ENCODE measurements at places on chromosomes 7 and 10.

DNA sequence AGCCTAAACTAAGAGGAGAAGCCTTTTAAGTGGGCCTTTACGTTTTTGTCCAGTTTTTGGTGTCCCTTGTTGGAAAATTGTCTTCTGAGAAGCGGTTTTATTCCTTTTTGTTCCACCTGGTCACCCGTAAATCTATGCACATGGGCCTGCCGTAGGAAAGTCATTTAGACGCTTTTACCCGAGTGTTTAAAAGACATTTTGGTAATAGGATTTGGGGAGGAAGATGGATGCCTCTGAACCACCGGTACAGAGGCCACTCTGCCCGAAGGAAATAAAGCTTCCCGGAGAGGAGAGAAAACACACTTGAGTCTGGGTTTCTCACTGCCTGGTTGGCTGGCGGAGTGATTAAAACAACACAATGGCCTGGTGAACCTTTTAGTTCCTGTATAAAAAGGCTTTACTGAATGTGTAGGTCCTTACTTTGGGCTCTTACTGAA is 760 bp downstream of the THNSL1 start:
- DNase-seq = peak; percentile 16

DNA sequence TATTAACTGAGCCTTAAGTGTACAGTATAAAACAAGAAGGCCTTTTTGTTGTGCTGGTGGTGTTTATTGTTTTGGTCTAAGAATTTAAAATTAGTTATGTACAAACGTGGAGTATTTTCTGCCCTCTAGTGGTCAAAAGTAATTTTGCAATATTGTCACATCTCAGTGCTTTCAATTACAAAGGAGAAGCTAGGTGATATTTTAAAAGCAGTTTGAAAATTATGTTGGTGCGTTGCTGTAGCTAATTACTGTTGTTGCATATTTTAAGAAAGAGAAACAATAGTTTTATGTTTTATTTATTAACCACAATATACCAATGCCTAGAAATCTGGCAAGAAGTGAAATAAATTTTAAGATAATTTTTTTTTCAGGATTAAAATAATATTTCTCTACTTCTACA is 11.4 kb downstream of the NPVF start:
- no peak for DNase-seq

DNA sequence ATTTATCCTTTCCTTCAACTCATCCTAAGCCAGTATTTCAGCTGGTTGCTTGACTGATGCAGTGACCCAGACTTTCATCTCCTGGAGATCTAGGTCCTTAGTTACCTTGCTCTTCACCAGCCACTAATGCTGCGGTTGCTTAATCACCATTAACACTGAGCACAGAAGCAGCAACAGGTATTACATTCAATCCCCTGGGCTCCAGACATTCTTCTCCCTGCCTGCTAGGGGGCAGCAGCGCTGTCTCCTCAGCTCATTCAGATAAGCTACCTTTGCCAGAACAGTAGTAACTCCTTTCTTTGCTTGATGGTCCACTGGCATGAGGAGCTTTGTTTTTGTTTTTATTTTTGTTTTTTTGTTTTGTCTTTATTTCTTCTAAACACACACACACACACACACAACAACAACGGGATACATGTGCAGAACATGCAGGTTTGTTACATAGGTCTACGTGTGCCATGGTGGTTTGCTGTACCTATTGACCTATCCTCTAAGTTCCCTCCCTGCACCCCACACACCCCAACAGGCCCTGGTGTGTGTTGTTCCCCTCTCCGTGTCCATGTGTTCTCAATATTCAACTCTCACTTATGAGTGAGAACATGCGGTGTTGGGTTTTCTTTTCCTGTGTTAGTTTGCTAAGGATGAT is 1043.2 kb upstream of the C7orf33 start:
- DNase-seq = peak; percentile 61

DNA sequence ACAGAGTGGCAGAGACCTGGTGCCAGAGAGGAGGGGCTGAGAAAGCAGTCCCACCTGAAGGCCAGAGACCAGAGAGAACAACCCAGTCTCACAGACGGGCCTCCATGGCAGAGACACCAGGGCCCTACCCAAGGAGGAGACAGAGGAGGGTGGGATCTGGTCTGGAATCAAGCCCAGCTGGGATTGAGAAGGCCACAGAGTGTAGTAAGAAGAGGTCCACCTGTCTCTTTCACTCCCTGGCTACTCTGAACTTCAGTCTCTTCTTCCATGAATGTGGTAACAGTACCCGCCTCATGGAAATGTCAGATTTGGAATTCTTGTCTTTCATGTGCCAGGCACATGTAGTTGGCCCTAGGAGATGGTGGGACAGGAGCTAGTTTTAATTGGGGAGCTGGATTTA is 55.6 kb downstream of the CLIP2 start:
- no peak for DNase-seq

GRCh38 chr10:15091418-15091817 is 2.8 kb upstream of the ACBD7 start:
- DNase-seq = no peak

- DNase-seq = no peak
These were observed 55.8 kb downstream of the CDHR3 start for GRCh38 chr7:106018566-106019469.

GRCh38 chr7:35316549-35316948 is 62.6 kb upstream of the TBX20 start:
- no peak for DNase-seq

DNA sequence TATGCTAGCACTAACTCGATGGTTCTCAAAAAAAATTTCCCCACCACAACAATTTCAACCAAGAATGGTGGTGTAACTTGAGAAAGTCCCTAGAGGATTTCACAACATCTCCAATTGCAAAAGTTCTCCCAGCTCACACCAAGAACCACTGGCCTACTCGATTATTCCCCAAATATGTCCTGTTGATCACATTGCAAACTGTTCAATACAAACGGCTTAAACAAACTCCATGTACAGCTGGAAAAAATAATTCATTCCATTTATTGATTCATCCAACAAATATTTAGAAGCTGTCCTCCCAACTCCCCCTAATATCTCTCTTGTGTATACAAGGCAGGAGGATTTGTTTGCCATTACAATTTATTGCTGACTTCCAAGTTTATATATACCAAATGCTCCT is 19.1 kb downstream of the TMEM176B start:
- DNase-seq = no peak

GRCh38 chr10:107280293-107280692 is 115.8 kb upstream of the SORCS1 start:
- no peak for DNase-seq

- DNase-seq = no peak
These were observed 44.9 kb upstream of the SVOPL start for GRCh38 chr7:138746073-138746472.

DNA sequence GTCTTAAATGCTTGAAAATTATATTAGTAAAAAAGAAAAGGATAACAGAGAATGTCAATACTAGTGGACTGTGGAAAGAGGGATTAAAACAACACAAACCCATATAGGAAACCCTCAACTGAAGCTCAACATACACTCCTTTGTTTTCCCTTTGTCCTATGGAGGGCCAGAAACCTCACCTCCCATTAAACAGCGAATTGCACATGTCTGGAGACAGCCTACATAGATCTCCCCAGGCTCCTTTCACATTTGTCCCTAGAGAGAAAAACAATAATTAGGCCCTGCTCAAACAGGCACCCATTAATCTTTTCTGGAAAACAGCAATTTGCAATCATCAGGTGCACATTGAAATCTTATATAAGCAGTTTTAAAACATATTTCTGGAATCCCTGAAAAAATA is 87.6 kb upstream of the SEMA3D start:
- DNase-seq = no peak

DNA sequence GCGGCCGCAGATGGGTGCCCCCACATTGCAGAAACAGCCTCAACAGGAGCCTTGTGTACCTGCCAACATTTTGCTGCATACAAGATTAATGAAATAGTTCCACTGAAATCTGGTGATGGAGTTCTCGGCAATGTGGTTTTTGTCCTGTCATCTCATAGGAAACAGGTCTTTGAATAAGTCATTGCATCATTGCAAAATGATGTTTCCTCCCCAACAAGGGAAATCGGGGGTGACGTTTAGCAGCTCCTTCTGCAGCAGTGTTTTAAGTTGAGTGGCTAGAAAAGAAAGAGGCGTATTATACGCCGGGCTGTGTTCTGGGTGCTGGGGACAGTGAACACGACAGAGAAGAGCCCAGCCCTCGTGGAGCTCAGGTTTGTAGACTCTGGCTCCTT is 177.0 kb downstream of the PRKAG2 start:
- no peak for DNase-seq

GRCh38 chr10:130427216-130427722 is 291.1 kb downstream of the GLRX3 start:
- peak; percentile 3 for DNase-seq

GRCh38 chr7:70153933-70154332 is 555.7 kb downstream of the AUTS2 start:
- DNase-seq = no peak

- DNase-seq = no peak
These were observed 13.8 kb downstream of the VIPR2 start for GRCh38 chr7:159130820-159131219.

DNA sequence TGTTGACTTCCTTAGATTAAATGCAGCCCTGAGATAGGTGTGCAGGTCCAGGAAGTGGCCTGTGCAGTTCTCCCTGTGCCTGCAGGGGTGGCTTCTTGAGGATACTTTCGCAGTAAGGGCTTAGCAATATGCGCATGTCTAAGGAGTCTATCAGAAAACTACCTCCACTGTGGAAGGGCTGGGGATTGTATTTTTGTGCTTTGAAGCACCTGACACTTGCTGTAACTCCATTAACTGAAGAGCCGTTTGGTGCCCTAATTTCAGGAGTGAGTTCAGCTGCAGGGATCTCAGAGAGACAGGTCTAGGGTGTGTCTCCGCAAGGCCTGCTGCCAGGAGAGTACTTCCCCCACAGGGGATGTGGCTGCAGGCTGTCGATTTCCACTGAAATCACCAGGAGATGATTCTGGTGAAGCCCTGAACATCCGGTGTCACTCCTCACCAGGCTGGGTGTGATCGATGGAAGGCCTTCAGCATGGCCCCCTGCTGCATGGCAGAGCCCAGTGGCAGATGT is 35.5 kb downstream of the IKZF1 start:
- DNase-seq = no peak

DNA sequence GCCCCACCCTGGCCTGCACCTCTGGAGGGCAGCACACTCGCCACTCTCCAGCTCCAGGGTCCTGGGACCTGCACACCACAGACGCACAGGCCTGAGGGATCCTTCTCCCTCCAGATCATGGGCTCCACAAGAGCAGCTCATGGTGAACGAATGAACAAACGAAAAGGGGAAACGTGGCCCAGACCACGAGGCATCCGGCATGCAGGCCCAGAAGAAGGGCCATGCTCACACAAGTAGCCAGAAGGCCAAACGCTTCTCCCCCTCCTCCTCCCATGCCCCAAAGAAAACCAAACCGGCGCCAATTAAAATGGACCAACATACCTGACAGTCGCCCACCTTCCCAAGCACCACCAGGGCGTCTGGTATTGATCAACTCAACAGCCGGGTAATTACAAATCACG is 30.4 kb downstream of the MAD1L1 start:
- no peak for DNase-seq

DNA sequence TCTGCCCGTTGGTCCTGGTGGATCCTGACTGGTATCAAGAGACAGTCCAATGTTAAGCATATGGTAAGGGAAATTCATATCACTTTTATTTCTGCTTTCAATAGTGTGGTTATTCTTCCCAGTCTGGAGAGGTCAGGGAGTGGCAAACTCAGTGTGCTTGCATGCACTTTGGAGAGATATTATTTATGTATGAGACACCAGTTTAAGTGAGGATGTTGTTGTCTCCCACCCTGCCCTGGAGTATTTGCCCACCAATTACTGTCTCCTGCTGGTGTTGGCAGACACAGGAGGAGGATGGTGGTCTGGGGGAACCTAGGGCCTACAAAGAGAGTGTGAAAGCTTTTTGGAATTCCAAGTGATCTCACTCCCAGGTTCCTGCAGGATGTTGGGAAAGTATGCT is 59.7 kb downstream of the OR13A1 start:
- no peak for DNase-seq

DNA sequence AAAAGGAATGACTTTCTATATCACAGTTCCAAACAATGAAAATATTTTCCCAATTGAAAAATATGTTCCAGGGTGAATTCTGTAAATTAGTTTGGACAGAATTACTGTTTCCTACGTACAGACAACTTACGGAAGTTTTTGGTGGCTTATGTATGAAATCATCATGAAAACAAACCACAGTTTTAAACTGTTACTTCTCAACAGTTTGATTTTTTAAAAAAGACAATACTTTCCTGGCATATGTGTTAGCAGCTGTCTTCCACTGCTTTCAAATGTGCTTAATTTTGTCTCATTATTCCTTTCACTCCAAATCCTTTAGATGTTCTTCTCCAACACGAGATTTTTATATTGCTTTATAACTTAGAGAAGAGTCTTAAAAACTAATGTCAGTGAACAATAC is 56.2 kb downstream of the SEMA3A start:
- DNase-seq = no peak

DNA sequence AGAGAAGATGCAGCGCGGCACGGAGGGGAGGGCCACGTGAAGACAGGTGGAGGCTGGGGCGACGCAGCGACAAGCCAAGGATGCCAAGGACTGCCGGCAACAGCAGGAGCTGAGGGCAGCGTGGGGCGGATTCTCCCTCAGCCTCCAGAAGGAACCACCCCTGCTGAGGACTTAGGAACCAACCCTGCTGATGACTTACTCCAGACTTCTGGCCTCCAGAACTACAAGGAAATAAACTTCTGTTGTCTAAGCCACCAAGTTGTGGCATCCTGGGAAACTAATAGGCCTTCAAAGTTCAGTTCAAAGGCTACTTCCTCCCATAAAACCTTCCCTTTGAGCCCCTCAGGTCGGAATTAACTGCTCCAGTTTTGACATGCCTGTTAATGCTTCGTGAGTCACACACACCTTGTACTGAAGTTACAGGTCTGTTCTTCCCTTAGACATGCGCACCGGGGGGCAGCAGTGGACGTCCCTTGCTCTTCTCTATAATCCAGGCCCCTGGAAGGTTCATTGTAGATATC is 88.4 kb upstream of the RHEB start:
- DNase-seq = no peak

GRCh38 chr7:137981175-137981574 is 20.7 kb downstream of the CREB3L2 start:
- DNase-seq = no peak

- no peak for DNase-seq
These were observed 13.4 kb downstream of the SLC29A3 start for GRCh38 chr10:71332466-71332865.

DNA sequence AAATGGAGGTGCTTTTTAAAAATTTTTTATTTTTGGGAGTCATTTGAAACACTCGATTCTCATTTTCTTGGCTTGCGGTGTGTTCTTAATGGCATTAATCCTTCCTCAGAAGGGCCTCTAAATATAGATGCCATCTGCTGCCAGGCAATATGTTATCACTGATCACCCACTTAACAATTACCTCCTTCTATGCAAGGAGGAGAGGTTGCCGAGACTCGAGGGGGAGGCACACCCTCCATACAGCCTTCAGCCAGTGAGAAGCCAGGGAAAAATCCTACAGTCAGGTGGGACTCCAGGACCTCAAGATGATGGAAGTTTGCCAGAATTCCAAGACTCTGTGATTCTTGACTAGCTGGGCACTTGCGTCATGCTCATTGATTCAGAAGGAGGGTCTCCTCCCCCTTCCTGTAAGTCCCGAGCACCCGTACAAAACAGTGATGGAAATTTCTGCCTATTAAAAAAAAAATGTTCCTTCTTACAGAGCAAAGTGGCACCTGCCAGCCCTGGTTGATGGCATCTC is 574.5 kb downstream of the TYW1 start:
- no peak for DNase-seq
